Pericardium fibroblast (primary cell): ENCODE measurements at places on chromosomes 4 and X. TPM values are rescaled to one million over a fixed set of nuclear protein-coding genes. Genes with fewer than 3 reads are reported as not detected.

MAP7D3 gene
- total RNA-seq = 16.0 and 17.5 TPM in 2 replicates

SLC10A4 gene
- total RNA-seq = 0.12 TPM in 1 of 2 replicates, not detected in the other

NLGN4X gene
- 1.1 and 1.3 TPM in 2 replicates for total RNA-seq

USP51 gene
- 0.70 and 4.3 TPM in 2 replicates for total RNA-seq

DIAPH2 gene
- total RNA-seq = 10.4 and 12.5 TPM in 2 replicates

PPP2R2C gene
- not detected in 2 replicates for total RNA-seq

GLOD5 gene
- not detected in 2 replicates for total RNA-seq

HSFX4 gene
- not detected in 2 replicates for total RNA-seq

SH2D1A gene
- not detected in 2 replicates for total RNA-seq

UGT2A1 gene
- total RNA-seq = not detected in 2 replicates

HSFX3 gene
- not detected in 2 replicates for total RNA-seq

ARHGEF38 gene
- not detected in 2 replicates for total RNA-seq

LRIT3 gene
- not detected in 2 replicates for total RNA-seq

TCEAL6 gene
- not detected in 2 replicates for total RNA-seq
